Progenitor cell of endocrine pancreas (in vitro differentiated cells): ENCODE measurements at places on chromosomes 6 and 20. TPM values are rescaled to one million over a fixed set of nuclear protein-coding genes. Genes with fewer than 3 reads are reported as not detected.

DNA sequence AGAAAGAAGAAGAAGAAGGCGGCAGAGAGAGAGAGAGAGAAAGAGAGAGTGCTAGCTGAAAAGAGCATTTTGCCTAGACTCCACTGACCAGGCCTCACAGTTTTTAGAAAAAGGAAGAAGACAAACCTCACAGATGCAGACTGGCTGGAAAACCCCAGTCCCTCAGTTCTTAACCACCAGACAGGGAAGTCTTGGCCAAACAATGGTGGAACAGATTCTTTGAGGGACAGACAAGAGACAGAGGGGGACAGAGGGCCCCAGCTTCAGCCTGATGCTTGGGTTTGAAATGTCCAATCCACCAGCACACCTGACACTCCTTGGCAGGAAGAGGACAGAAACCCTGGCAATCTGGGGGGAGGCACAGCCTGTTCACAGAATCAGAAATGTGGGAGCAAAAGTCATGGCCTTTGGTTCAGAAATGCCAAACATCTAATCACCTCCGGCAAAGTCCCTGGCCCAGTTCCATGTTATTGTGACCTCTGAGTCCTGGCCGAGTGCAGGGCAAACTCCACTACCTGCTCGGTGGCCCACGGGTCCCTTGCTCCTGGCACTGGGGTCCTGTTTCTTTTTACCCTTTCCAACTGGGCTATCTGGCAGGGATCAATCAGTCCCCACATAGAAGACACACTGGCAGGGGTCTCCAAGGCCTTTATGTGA is 235.2 kb downstream of the LY86 start:
- no peak for DNase-seq
- peaks cover 2% of the 10 kb centered on the region for H3K4me1 ChIP-seq
- H3K27ac ChIP-seq = no peak overlapping the region
- no peak overlapping the region for H3K4me3 ChIP-seq

DNA sequence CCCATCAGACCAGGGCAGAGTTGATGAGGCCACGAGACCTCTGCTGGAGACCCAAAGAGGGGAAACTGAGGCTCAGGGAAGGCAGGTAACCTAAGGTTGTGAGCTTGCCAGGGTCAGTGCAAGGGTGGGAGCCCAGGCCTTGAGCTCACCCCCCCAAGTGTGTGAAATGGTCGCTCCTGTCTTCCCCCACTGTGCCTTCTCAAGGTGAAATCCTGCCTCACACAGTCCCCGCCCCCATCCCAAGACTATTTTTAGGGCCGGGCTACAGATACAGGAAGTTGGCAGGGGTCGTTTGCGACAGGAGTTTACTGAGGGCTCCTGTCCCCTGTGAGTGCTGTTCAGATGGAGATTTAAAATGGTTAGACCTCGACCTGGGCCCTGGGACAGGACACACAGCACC is 18.7 kb upstream of the GATA5 start:
- DNase-seq = no peak
- H3K4me1 ChIP-seq = peaks cover 2% of the 10 kb centered on the region
- no peak overlapping the region for H3K27ac ChIP-seq
- H3K4me3 ChIP-seq = no peak overlapping the region

DNA sequence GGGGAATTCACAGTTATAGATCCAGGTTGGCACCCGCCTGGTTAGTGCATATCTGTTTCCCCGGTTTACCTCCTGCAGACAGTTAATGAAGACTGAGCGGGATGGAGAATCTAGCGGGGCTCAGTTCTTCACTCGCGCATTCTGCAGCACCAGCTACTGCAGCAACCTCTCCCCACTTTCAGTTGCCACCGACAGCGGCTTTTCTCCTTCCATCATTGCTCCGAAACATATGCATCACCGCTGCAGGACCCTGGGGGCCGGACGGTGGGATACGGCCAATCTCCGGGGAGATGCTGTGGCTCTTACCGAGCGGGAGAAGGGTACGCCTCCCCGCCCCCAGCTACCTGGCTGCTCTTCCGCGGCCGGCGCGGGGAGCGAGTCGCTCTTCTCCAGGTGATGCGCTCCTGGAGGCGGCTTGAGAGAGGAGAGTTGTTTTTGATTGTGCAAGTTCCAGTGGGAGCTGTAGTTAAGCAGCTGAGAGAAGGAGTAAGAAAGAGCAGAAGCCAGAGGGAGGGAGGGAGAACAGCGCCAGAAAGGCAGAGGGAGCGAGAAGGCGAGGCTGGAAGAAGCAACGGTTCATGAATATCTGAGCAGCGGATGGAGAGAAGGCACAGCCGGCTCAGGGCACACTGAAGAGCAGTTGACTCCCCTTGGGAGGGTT is at the start of gene SGK1:
SGK1 (minus strand) TSS at position 642 of the 661 bp plus-strand sequence. CDS start 652 bp downstream, outside the sequence.
- H3K27ac ChIP-seq = no peak within 1 kb of the TSS
- peaks cover 9% of the 10 kb centered on the region for H3K4me1 ChIP-seq
- peak within 1 kb of the TSS; percentile 67 for H3K4me3 ChIP-seq
- H3K36me3 ChIP-seq = no peaks in the 10 kb centered on the region
- no peak for DNase-seq

ADGRF5 gene
- total RNA-seq = 0.04 TPM in 1 of 2 replicates, not detected in the other

DNA sequence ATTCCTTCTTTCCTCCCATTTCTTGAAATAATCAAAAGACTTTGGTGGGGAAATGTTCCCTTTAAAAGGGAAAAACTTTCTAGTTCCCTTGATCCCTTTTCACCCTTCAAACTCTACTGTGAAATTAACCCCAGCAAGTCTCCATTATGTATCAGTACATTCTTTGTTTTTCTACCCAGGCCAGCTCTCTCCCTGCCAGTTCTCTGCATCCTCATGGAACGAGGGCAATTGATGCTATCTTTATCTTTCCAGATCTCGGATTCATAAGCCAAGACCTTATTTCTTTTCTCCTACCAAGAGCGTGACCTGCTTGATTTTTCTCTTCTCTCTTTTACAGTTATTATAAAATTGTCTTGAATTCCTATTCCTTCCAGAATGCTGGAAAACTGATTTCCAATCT is 75.8 kb downstream of the ADGRB3 start:
- no peaks in the 10 kb centered on the region for H3K36me3 ChIP-seq
- no peak overlapping the region for H3K4me3 ChIP-seq
- peaks cover 10% of the 10 kb centered on the region for H3K27me3 ChIP-seq

GRCh38 chr6:113630738-113631535 is 226.2 kb upstream of the MARCKS start:
- DNase-seq = no peak
- no peak overlapping the region for H3K27ac ChIP-seq
- peaks cover 21% of the 10 kb centered on the region for H3K4me1 ChIP-seq
- H3K36me3 ChIP-seq = no peaks in the 10 kb centered on the region

GRCh38 chr20:1467355-1468116 is 887 bp upstream of the NSFL1C start:
- peaks cover 4% of the 10 kb centered on the region for H3K36me3 ChIP-seq
- no peak for DNase-seq
- peaks cover 37% of the 10 kb centered on the region for H3K4me1 ChIP-seq
- H3K4me3 ChIP-seq = peak overlapping the region; percentile 85
- H3K27ac ChIP-seq = peak overlapping the region; percentile 96
- no peaks in the 10 kb centered on the region for H3K27me3 ChIP-seq

DNA sequence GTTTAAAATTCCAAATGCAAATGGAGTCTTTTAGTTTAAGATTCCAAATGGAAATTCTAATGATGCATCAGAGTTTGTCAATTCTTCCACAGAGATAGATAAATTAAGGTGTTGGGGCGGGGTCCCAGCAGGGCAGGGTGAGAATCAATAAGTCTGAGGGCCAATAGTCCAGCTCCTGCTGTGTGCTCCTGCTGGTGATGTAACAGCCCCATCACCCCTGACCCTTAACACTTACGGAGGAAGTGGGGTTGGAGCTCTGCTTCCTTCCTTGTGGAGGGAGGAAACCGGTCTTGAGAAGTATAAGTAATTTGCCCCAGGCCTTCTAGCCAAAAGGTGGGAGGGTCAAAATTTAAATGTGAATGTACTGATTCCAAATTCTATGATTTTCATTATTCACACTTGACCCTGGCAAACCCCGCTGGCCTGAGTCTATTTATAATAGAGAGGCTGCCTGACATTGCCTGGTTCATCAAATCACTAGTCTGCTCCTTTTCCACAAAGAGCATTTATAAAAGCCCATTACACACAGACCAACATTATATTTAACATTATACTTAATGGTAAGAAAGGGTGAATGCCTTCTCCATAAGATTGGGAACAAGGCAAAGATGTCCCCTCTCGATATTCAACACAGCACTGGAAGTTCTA is 17.2 kb downstream of the ZBTB2 start:
- DNase-seq = no peak
- no peak overlapping the region for H3K27ac ChIP-seq
- peaks cover 3% of the 10 kb centered on the region for H3K4me1 ChIP-seq
- H3K4me3 ChIP-seq = no peak overlapping the region
- no peaks in the 10 kb centered on the region for H3K27me3 ChIP-seq

DNA sequence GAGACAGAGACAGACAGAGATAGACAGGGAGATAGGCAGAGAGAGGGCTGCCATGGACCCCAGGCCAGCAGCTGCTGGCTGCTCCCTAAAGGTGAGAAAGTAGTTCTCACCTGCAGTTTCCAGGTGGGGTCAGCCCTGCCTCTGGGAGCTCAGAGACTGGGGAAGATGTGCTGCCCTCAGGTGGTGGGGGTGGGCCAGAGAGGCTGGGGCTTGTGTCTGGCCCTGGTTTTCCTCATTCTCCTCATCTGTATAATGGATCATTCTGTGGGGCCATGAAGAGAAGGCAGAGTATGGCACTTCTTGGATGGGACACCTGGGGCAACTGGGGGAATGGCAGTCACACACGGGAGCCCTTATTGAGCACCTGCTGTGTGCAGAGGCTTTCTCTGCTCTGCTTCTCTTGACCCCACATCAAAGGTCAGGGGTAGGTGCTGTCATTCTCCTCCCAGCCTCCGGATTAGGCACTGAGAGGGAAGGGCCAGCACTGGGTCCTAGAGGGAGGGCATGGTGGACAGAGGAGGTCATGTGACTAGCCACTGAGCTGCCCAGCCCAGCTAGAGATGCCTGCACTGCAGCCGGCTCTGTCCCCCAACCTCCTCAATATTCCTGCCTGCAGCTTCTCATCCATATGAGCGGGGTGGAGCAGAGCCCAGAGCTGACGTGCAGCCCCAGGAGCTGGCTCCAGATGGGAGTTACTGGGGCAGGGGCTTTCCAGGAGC is 4.1 kb downstream of the ANGPT4 start:
- no peak overlapping the region for H3K27ac ChIP-seq
- H3K4me3 ChIP-seq = no peak overlapping the region
- no peaks in the 10 kb centered on the region for H3K36me3 ChIP-seq
- DNase-seq = no peak
- peaks cover 8% of the 10 kb centered on the region for H3K27me3 ChIP-seq

TM9SF4 gene
- 88.7 and 92.9 TPM in 2 replicates for total RNA-seq

GRCh38 chr6:159075506-159076228 is 30.9 kb upstream of the TAGAP start:
- no peaks in the 10 kb centered on the region for H3K36me3 ChIP-seq
- no peak overlapping the region for H3K27ac ChIP-seq
- H3K4me1 ChIP-seq = peaks cover 7% of the 10 kb centered on the region
- H3K27me3 ChIP-seq = peaks cover 8% of the 10 kb centered on the region

CST2 gene
- total RNA-seq = not detected in 2 replicates
